ENCODE measurements at places on chromosomes 13 and 19.

- DNase-seq: no peak
Observed at GRCh38 chr13:47886314-47886713, 114.8 kb downstream of the SUCLA2 start.

- no peak for DNase-seq
Observed at GRCh38 chr13:84686973-84687372, 804.7 kb upstream of the SLITRK1 start.

DNA sequence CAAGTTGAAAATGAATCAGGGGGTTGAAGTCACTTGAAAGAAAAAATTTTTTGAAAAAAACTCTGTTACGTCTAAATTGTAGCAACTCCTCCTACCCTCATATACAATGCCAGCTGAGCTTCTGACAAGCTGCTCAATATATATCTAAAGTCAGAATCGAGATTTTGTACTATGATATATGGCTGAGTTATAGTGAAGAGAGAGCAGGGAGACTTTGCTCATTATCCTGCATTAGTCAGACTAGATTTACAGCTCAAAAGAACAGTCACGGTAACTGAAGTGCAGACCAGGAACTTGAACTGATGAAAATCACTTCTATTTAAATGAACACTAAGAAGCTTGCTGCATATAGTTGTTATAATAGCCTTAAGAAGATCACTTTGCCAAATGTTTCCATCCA, 153.1 kb downstream of the LACC1 start:
- DNase-seq: no peak

DNA sequence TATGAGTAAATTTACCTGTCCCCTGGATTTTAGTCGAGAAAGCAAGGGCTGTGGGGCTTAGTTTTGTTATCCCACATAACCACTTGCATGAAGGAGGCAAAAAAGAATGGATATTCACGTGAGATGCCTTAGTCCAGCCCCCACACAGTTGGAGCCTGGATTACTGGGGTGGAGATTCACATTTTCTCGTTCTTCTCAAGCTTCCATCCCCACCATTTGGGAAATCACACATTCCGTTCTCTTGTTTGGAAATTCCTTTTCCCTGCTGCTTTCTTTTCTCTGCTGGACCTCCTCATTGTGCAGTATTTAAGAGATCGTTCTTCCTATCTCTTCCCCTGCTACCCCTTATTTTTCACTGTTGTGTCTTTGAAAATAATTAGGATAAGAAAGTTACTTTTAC, 45.1 kb upstream of the FARP1 start:
- DNase-seq: no peak

GRCh38 chr19:16077984-16078758, 1.9 kb downstream of the TPM4 start:
- DNase-seq: no peak

- no peak for DNase-seq
Observed at GRCh38 chr19:35509018-35509652, 4.3 kb downstream of the DMKN start.

DNA sequence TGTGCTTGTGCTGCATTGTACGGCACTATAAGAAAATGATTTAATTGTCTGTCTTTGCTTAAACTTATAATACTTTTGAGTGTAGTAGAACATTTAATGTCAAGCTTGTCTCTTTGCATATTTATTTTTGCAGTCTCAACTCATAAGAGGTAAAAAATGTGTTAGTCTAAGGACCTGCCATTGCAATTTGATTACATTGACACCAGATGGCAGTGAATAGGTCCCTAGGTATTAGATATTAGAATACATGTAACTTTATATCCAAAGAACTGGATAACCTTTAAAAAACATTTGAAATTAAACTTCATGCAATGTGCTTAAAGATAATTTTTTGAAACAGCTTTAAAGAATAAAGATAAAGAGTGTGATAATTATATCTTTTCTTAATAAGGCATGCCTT, 1421.3 kb downstream of the OLFM4 start:
- DNase-seq: no peak
